ENCODE measurements at places on chromosomes 7 and 10.

DNA sequence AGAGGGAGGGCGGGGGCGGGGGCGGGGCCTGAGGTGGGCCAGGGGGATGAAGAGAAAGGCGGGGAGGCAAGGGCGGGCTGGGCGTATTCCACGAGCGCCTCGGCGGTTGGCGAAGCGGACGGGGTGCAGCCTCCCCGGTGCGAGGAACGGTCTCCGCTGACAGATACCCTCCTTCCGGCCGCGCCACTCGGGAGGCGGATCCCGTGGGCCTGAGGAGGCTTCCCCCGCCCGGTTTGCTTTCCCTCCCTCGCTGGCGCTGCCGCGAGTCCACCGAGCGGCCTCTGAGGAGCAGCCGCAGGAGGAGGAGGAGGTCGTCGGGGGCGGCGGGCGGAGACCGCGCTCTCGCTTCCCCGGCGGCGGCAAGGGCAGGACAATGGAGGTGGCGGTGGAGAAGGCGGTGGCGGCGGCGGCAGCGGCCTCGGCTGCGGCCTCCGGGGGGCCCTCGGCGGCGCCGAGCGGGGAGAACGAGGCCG is at the start of gene TRIM24:
TSS of gene TRIM24 (plus strand) at position 84 of the 473 bp plus-strand sequence. CDS start at position 374, 290 bp downstream.
- peak; percentile 91 for DNase-seq

DNA sequence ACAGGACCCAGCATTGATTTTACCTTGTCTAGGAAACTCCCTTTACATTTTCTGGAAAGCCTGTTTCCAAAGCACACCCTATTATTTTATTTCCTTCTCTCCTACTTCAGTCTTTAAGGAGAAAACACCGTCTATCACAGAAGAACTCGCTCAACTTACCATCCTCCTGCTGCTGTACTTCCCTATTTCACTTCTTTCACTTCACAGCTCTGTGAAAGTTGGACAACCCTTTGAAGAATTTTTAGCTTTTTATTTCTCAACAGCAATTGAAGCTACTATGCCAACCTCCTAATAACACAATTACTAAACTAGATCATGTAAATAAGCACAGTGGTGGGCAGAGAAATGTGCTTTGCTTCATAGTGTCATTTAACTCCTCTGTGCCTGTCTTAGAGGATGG is 166.5 kb downstream of the TFEC start:
- no peak for DNase-seq

GRCh38 chr10:103839872-103840739 is 15.3 kb downstream of the SH3PXD2A start:
- DNase-seq: no peak

DNA sequence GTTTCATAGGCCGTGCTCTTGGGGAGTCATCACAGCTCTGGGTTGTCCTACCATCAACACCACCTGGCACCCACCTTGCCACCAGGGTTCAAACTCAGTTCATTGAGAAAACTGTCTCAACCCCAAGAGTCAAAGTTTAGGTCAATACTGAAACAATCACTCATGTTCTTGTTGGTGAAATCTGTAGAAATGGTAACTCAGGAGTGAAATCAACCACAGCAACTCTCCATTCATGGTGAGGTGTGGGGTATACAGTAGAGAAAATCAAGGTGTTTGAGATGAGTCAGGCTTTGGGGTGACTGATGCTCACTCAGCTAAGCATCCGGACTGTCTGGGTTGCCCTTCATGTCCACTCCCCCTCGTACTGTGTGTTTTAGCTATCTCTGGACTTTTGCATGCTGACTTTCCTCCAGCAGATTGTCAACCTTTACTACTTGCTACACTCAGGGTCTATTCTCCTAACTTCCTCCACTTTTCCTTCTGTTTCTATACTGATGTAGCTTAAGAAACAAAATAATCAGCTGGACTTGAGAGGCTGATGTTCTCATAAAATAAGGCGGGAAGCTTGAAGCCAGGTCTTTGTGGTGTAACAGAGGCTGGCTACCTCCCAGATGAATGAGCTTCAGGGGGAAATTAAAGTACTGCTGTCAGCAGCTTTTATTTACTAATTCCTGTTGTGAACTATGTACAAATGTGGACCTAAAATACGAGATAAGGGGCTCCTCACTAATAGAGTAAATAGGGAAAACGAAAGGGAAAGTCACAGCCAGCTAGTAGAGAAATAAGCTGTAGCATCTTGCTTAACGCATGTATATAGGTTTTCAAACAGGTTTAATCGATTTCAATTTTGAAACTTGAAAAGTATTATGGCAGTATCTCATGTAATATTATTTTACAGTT is 173.6 kb upstream of the AKR1E2 start:
- DNase-seq: peak; percentile 46

- DNase-seq: no peak
Measured at GRCh38 chr7:135326636-135327280, 93.1 kb downstream of the STRA8 start.

DNA sequence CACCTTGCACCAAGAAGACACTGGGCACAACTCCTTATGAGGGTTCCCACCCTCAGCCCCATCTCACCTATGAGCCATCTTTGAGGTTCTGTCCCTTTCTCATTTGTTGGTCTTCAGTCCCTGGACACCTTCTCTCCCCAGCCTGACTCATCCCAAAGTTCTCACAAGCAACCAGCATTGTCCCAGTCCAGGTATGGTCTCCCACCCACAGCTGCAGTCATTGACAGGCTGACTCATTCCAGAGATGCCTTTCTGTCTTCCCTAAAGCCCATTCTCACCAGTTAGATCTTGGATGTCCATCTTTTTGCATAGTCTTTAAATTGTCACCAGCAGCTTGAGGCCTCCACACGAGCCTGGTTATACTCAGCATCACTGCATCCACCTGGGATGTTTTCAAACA is 26.7 kb upstream of the BMPR1A start:
- no peak for DNase-seq

All from activated CD4-positive, alpha-beta T cell treated with anti-CD3 and anti-CD28 coated beads, Interleukin-2, amount 50 U/mL, for 24 hours (primary cell).